ENCODE measurements at places on chromosomes 3 and 15.

DNA sequence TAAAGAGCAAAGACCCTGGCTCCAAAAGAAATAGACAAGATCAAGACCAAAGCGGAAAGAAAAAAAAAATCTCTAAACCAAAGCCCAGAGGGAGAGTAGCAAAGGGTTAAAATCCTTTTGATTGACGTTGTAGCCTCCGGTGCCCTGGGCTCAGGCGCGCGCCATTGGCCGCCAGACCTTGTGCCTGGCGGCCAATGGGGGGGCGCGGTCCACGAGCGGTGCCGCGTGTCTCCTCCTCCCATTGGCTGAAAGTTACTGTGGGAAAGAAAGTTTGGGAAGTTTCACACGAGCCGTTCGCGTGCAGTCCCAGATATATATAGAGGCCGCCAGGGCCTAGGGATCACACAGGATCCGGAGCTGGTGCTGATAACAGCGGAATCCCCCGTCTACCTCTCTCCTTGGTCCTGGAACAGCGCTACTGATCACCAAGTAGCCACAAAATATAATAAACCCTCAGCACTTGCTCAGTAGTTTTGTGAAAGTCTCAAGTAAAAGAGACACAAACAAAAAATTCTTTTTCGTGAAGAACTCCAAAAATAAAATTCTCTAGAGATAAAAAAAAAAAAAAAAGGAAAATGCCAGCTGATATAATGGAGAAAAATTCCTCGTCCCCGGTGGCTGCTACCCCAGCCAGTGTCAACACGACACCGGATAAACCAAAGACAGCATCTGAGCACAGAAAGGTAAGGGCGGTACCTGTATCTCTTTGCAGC lies at the start of gene HES1:
Gene HES1, plus strand, starts transcription at position 343 of the 713 bp plus-strand sequence. Its CDS starts 233 bp downstream, at position 576.
- peak; percentile 9 for DNase-seq

DNA sequence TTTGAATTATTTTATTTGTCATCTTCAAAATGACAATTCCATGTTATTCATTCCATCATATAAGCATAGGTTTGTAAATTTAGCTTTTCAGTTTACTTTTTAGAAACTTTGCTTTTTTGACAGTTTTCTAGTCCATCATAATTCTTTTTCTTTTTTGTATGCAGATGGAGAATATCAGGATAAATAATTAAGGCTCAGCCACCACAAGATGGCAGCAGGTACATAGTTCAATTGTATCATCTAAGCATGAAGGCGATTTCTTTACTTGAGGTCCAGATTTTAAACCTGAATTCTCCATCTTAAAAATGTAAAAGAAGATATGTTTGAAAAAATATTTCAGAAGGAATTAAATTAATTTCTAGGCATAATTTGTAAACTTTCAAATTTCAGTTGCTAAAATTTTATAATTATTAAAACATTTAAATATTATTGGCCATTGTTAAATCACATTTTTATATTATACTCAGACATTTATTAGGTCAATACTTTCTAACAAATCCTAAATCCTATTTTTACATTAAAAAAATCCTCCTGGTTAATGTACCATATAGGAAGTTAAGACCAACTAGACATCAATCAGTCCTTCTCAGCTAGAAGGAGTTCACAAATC lies 15.1 kb downstream of the PLSCR5 start:
- no peak for DNase-seq

DNA sequence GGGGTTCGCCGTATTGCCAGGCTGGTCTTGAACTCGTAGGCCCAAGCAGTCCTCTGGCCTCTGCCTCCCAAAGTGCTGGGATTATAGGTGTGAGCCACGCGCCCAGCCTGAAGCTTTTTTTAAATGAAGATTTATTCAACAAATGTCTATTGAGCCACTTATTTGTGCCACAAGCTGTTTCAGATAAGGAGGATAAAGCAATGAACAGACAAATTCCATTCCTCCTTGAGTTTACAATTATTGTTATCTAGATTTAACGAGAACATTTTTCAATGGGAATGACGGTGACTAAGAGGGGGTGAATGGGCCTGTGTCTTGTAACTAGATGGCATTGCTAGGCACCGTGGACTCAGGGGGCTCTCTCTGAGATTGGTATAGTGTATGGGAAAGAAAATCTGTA lies 10.2 kb downstream of the PPARG start:
- DNase-seq = no peak

GRCh38 chr15:48823237-48823636 lies 12.4 kb upstream of the CEP152 start:
- no peak for DNase-seq

DNA sequence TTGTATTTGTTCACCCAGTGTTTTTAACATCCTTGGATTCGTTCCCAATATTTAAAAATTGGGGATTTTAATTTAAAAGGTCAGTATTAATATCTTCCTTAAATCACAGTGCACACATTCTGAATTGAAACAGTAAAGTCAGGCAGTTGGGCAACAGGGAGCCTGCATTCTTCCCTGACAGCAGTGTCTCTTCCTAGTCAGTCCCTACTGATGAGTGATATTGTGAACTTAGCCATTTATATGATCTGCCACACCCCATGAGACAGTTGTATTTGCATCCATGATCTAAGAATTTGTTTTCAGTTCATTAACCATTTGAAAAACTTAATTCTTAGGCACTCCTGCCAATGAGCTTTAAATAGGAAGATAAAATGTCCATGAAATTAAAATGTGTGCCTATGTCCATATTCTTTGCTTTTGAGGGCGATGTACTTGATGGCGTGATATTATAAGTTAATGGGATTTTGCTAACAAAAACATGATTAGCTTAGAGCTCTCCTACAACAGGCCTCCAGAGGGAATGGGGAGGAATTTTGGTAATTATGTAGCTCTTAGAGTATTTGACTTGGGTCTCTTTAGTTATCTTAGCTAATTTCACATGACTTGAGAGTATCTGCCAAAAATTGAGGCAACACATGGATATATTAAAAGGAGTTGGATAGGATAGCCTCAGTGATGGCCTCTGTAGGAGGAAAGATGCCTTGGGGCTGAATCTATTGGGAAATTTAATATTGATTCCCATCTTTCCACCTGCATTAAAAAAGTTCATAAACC lies 219.3 kb downstream of the PTPRG start:
- no peak for DNase-seq

- no peak for DNase-seq
Observed at GRCh38 chr15:52039925-52040781, 21.1 kb downstream of the MAPK6 start.

- no peak for DNase-seq
Observed at GRCh38 chr15:39589815-39590644, 9.2 kb downstream of the THBS1 start.

- DNase-seq = no peak
Observed at GRCh38 chr3:113242096-113242581, 30.8 kb downstream of the BOC start.

GRCh38 chr3:36804295-36805055 lies 40.1 kb upstream of the DCLK3 start:
- no peak for DNase-seq

- DNase-seq = no peak
Observed at GRCh38 chr3:16514021-16514700, 662 bp upstream of the RFTN1 start.

DNA sequence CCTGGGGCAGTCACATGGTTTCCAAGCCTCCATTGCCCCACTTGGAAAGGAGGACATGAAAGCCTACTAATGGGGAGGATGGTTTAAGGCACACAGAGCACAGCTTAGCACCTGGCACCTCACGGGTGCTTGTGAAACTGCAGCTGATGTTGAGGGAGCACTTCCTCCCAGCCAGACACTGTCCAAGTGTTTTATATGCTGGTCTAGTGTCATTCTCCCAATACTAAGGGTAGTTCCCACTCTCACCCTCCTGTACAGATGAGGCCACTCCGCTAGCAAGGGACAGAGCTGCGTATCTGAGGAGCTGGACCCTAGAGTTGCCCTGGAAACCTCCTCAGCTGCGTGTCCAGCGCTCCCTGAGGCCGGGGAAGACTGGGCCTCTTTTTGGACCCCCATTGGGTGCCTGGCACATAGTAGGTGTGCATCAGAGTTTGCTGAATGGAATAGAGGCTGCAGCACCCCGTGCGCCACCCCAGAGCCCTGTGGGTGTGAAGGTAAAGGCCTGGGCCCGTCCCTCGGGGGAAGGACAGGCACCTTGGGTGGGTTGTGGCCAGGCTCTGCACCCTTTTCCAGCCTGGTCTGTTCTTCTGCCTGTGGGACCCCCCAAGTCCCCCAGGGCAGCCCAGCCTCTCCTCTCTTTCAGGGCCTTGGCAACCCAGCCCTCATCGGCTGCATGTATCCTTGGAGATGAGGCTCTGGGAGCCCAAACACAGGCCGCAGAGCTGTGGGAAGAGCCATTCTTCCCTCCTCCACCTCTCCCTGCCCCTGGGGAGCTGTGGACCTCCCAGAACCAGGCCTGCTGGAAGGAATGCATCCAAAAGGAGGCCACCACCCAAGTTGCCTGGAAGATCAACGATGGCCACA lies 31.3 kb downstream of the DNASE1L3 start:
- no peak for DNase-seq

DNA sequence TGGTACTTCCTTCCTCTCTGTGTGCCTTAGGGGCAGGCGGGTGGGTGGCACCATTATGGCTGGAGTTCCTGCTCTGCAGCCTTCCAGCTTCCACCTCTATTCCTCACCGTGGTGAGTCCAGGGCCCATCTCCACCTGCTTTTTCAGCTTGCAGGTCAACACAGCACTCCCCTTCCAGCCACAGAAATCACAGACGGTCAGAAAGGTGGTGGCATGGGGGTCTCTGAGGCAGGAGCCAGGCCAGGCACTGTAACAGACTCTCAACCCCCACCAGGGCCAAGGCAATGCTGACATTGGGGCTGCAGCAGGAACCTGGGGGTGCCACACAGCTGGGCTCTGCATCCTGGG lies 16.6 kb downstream of the KLF15 start:
- DNase-seq = no peak

- DNase-seq = no peak
Observed at GRCh38 chr3:30077746-30078145, 528.7 kb upstream of the TGFBR2 start.

Data from activated CD4-positive, alpha-beta T cell treated with anti-CD3 and anti-CD28 coated beads, Interleukin-2, amount 50 U/mL, for 1 hour (primary cell).